IPS DF 19.7 (cell line): ENCODE measurements at places on chromosomes 16 and 17.

- DNase-seq: no peak
These were observed 18.5 kb downstream of the C16orf82 start for GRCh38 chr16:27085182-27085581.

DNA sequence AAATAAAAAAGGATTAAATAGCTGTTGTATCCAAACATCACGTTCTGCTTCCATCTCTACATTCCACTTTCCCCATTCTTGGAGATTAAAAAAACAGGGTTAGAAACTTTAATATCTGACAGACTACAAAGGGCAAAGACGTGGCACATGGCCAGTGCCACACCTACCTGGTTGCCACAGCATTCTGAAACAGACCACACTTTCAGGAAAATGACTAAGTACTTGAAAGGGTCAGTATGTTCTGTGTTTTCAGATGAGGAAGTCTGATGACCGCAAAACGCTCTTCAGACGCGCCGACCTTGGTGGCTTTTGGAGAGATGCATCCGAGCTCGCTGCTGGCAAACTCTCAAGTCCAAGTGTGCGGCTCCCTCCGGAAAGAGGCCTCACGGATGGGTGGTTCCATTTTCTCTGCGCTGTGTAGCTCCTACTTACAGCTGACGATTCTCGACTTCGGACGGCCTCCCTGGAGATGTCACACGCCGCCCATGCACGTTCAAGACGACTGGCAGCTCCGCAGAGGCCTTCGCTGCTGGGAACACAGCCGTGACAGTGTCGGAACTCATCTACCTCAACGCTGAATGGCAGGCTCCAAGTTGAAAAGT lies 15.5 kb downstream of the MAP1LC3B start:
- no peak for DNase-seq

GRCh38 chr17:1123921-1124715 lies 55.7 kb downstream of the ABR start:
- no peak for DNase-seq

DNA sequence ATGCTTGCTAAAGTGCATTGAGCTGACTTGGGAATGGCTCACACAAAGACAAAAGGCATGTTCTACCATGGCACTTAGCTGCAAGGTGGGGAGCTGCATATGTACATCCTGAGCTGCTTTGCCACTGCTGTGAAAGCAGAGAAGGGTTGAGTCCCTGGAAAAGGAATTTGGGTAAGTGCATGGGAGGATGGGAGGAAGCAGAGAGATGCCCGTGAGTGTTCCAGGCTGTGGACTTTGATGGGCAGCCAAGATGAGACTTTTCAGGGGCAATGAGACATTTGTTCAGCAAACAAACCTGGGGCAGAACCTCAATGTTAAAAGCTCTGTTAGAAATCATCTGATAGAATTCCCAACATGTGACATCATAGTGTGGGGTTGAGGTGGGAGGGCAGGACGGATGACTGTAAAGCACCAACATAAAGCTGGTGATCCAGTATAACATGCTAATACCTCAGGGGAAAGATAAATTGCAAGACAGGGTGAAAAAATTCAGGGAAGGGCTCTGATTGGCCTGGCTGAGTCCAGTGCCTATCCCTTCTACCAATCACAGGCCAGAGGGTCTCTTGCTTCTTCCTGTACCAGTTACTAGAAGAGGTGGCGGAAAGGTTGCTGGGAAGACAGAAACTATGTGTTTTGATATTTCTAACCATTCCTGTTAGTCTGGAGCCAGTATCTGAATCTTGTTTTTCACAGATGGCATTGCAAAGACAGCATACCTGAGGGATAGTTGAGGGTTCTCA lies 163.2 kb downstream of the UTP18 start:
- DNase-seq: no peak

DNA sequence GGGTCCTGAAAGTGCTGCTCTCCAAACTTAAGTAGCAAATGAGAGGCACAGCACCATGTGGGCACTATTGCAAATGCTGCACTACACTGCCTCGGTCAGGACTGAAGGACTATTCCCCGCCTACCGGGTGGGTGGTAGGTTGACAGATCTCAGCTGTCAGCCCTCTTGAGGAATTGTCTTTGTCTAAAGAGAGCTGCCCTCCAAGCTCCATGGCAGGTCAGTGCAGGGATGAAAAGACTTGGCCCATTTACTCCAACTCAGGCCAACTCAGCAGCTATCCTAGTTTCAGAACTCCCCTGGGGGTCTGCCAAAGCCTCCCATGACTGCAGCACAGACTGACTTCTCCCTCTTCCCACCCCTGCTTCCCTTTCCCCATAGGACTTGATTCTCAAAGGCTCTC lies 3.4 kb upstream of the PDZD9 start:
- DNase-seq: no peak

DNA sequence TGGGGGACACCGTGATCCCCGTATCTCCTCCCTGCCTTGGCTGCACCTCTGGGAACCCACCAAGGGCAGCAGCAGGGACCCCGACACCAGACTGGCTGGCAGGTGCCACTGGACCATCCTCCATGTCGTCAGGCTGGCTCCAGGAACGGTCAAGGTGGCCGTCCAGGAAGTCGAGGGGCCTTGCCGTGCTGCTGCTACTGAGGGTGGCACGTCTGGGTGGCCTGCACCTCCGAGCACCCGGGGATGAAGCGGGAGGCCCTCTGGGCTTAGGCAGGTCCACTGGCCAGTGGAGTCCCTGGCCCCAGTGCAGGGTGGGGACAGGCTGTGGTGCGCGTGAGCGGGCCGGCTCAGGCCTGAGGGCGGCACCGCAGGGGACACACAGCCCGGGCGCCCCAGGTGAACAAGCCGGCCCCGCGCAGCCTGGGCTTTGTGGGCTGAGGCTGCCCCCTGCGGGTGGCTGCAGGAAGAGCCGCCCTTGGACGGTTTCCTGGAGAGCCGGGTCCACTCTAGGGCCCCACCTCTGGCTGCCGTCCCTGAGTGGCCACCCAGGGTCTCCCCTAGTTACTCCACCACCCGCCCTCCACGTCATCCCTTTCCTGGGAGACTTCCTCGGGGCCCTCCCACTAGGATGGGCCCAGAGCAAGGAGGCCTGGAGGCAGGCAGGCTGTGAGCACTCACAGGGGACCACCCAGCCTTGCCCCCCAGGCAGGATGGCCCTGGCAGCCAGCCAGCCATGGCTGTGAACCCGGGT lies 42.8 kb upstream of the ZC3H18 start:
- DNase-seq: no peak

DNA sequence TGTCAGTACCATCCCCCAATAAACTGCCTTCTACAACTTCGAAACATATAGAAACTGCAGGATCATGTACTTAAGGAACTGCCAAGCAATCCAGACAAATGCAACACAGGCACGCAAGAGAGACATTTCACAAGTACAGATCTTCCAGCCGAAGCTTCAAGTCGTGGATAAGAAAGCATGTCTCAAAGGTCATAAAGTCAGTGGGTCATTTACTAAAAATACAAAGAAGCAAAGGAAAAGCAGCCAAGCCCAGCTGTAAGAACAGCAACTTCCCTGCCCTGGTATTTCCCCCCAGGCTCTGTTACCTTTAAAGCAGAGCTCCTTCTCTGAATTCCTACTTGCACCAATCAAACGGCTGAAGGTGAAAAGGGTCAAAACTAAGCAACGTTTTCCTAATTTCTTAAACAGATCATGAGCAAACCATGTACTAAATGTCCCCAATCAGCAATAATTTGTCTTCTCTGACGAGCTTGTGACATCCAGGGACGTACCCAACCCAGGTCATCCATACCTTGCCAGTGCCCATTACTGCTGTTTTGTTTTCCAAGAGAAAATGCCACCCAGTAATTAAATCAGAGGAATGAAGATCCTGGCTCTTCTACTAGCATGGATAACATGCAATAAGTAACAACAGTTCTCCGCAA lies 1.7 kb downstream of the AKTIP start:
- no peak for DNase-seq

GRCh38 chr17:57478478-57479250 lies 222.3 kb downstream of the MSI2 start:
- no peak for DNase-seq

- DNase-seq: no peak
These were observed 365.4 kb upstream of the C16orf82 start for GRCh38 chr16:26701243-26701886.

- peak; percentile 64 for DNase-seq
These were observed 20.9 kb upstream of the KRT19 start for GRCh38 chr17:41548844-41549595.

GRCh38 chr17:46264456-46265198 lies 30.3 kb upstream of the LRRC37A start:
- no peak for DNase-seq

DNA sequence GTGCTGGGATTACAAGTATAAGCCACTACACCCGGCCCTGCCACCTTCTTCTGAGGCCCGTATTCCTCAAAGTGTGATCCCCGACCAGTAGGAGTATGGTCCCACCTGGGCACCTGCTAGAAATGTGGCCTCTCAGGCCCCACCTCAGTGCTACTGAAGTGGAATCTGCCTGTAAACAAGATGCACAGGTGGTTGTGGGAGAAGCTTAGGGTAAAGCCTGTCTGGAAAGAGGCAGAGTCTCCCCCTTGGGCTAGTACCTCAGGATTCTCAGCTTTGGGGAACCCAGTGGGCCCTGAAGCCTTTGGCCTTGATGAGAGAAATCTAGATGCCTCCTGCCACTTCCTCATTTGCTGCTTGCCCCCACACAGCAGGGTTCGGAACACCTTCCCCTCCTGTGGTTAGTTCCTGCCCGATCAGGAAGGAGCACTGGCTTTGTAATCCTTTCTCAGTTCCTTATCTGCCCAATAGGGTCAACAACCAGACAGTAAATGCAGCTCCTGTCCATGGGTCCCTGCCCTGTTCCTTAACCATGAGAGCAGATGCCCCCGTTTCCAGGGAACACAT lies 25.2 kb downstream of the TK2 start:
- DNase-seq: no peak

DNA sequence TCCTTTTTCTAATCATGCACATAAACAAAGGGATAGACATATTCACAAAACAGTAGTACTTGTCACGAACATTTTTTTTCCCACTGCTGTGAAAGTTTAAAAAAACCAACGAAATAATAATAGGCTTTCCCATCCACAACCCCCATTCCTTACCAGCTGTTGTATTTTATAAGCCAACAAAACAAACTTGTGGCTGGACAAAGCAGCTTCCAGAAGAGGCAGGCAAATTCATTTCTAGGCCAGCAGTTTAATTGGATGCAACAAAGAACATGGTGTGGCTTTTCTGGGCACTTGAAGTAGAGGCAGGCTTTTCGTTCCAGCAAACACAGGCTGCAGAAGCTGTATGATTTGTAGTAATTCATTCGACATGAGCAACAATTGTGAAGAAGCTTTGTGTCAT lies 56.0 kb upstream of the FAM20A start:
- DNase-seq: no peak

DNA sequence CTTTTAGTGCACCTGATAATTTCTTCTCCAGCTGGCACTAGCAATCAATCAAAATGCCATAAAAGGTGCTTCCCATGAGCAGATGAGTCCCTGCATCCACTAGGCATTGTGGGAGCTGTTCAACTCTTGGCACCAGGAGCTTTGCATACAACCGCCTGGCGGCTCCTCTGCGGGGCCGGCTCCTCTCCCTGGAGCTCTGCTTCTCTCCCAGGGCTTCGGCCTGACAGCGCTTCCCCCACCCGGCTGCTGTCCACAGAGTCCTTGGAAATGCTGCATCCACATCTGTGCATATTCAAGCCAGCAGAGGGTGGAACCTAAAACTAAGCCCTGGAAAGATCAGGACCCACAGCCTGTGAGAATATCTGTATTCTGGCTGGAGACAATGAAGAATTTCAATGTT lies 62.9 kb downstream of the LMF1 start:
- no peak for DNase-seq

DNA sequence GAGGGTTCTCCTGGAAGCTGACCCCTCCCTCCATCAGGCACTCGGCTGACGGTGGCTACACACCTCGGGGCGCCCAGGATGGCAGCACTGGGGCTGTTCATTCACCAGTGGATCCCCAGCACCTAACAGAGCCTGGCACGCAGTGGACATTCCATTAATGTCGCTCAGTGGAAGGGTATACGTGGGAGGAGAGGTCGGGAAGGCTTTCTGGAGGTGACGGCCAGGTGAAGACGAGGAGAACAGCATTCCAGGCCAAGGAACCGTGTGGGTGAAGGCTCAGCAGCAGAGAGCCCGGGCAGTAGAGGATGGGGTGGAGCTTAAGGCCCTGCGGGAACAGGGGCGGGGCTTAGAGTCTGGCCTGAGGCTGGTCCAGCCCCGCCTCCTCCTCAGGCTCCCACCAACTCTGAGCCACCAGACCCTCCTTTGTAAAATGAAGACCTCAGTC lies 2.5 kb upstream of the HS3ST6 start:
- DNase-seq: no peak

DNA sequence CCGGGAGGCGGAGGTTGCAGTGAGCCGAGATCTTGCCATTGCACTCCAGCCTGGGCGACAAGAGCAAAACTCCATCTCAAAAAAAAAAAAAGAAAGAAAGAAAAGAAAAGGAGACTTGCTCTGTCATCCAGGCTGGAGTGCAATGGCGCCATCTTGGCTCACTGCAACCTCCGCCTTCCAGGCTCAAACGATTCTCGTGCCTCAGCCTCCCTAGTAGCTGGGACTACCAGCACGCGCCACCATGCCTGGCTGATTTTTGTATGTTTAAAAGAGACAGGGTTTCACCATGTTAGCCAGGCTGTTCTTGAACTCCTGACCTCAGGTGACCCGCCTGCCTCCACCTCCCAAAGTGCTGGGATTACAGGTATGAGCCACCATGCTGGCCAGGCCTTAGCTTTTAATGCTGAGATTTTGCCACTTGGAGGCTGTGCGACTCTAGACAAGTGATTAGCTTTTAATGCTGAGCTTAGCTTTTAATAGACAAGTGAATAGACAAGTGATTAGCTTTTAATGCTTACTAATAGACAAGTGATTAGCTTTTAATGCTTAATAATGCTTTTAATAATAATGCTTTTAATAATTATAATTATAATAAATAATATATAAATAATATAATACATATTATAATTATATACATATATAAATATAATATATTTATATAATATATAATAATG lies 9.6 kb downstream of the LDAF1 start:
- DNase-seq: no peak

- DNase-seq: no peak
These were observed 194.3 kb upstream of the RPL38 start for GRCh38 chr17:74009056-74009625.

DNA sequence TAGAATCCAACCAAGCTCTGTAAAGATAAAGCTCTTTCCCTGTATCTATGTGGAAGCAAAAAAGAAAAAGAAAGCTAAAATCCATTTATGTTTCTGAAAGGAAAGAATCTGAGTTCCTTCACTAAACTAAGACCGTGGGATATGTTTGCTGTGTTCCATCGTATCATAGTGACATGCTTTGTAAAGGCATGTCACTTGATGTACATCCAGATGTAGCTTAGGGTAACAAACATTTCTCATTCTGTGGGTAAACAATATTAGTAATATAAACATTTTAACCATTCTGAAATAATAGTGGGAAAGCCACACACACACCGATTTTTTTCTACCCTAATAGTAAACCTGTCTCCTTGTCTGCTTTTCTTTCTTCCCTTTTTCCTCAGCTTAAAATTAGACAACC lies 78.1 kb downstream of the TUBD1 start:
- DNase-seq: no peak
